ENCODE measurements at places on chromosomes 16 and 17.

- peak; percentile 71 for DNase-seq
Observed at GRCh38 chr16:85465328-85466303, 147.5 kb upstream of the GSE1 start.

GRCh38 chr16:83967838-83968305 lies at the start of gene NECAB2:
TSS of gene NECAB2 (plus strand) at chr16:83968244. CDS start at chr16:83968649, 405 bp downstream.
- no peak for DNase-seq

DNA sequence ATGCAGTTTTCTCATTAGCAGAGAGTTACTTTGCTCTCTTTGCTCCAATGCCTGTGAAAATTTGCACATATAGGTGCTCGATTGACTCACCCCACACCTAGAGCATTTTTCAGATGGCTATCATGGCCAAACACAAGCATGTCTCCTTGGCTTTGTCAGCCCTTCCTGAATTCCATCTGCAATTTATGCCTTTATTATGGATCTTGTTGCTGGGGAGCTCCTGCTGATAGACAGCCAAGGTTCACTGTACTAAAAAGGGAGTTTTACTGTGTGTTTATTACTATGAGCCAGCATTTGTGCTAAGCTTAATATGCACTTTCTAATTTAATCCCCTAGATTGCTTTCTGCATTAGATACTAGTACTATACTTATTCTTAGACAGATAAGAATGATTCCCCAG lies 93.3 kb downstream of the TOX3 start:
- no peak for DNase-seq

GRCh38 chr16:9966569-9967157 lies 215.6 kb downstream of the GRIN2A start:
- no peak for DNase-seq

- DNase-seq = no peak
Observed at GRCh38 chr17:49226771-49227435, 3.7 kb downstream of the PHOSPHO1 start.

- DNase-seq = no peak
Observed at GRCh38 chr17:7325031-7325528, 4.1 kb downstream of the NEURL4 start.

DNA sequence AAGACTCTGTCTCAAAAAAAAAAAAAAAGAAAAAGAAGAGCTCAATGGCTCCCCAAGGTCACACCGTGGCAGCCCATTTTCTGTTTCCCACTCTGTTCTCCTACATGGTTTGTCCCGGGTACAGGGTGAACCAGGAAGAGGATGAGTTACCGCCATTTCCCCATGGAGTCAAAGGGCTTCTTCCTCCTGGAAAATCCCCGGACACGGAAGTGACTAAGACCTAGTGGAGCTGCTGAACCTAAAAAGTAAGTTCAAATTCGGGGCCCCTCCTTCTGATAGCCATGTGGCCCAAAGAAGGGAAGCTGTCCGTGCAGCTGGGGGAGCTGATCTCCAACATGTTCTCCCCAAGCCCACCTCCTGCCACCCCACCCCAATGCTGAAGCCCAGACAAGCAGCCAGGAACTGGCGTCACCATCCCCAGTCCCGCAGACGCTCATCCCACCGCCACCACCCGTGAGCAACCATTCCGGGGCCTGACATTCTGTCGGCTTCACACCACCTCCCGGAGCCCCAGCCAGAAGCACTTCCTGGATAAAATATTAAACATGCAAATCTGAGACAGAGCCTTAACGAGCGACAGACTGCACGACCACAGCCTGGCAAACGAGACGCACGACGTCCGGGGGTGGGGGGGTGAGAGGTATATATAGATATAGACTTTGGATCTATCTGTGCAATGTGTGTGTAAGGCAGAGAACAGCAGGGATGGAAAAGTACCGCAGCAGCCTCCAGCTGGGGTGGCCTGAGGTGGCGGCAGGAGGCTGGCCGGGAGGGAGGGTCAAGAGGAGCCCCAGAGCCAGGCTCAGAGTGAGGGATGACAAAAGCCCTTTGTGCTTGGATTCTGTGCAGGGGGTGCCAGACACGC lies 17.6 kb downstream of the EPOP start:
- no peak for DNase-seq

- no peak for DNase-seq
Observed at GRCh38 chr17:1651559-1651844, 1.8 kb upstream of the RILP start.

- DNase-seq = no peak
Observed at GRCh38 chr16:22314661-22315626, 17.7 kb downstream of the POLR3E start.

GRCh38 chr16:57862698-57863433 lies 60.6 kb upstream of the KIFC3 start:
- DNase-seq = no peak

DNA sequence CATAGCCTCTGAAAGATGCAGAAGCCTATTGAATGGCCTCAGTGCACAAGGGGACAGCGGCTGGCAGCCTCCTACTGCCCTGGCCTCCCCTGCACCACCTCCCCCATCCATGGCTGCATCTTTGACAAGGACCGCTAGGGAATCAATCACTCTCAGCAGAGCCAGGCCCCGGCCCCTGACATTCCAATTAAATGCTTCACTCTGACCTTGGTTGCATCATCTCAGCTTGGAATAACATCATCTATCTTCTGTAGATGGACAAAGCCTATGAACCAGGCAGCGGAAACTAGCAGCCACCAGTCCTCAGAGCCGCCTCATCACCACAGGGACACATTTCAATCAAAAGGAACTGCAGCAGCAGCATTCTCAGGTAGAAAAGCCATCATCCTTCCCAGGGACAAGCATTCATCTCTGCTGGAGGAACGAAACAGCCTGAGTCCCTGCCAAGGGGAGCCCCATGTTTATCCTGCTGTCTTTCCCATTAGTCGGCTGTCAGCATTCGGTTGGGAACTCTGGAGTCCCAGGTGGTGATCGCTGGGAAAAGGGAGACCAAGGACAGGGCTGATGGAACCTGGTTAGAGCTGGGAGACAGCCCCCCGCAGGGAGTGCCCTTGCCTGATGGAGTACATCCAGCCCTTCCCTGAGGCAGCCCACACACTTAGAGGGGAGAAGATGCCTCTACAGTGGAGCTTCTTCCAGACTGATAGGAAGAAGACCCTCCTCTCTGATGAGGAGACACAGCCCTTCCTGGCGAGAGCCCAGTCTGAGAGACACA lies 11.5 kb upstream of the TMEM132E start:
- DNase-seq = no peak

DNA sequence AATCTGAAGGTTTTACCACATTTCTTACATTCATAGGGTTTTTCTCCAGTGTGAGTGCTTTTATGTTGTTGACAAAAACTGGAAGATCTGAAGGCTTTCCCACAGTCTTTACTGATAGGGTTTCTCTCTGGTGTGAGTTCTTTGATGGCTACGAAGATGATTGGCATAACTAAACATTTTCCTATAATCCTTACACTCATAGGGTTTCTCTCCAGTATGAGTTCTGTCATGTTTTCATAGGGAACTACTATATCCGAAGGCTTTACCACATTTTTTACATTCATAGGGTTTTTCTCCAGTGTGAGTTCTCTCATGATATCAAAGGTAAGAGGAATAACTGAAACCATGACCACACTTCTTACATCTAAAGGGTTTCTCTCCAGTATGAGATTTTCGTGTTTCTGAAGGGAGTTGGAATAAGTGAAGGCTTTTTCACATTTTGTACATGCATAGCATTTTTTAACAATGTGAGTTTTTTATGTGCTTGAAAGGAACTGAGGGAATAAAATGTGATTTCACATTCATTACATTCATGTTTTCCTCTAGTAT lies 1987.7 kb downstream of the TP53TG3F start:
- no peak for DNase-seq

- no peak for DNase-seq
Observed at GRCh38 chr17:71976011-71976649, 144.7 kb upstream of the SOX9 start.

GRCh38 chr16:24846548-24847357 lies 990 bp downstream of the SLC5A11 start:
- no peak for DNase-seq

DNA sequence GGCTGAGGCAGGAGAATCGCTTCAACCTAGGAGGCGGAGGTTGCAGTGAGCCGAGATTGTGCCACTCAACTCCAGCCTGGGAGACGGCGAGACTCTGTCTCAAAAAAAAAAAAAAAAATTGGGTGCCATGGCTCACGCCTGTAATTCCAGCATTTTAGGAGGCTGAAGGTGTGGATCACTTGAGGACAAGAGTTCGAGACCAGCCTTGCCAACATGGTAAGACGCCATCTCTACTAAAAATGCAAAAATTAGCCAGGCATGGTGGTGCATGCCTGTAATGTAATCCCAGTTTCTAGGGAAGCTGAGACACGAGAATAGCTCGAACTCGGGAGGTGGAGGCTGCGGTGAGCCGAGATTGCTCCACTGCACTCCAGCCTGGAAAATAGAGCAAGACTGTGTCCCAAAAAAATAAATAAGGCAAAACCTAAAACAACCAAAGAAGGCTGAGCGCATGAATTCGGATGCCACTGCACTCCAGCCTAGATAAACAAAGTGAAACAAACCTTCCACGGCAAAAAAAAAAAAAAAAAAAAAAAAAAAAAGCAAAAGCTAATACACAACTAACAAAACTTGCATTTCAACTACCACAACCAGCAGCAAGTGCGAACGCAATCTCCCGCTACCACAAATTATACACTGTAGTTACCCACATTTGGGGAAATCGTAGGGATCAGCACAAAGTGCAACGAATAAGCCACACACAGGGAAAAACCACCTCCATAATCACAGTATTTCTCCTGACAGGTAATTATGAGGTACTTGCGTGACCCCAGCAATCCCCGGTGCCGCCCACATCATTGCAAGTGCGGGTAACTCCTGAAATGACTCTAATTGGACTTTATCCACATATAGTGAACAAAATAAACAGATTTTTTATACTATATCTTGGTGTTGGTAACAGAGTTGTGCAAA lies 25.6 kb downstream of the TEX14 start:
- DNase-seq = no peak

DNA sequence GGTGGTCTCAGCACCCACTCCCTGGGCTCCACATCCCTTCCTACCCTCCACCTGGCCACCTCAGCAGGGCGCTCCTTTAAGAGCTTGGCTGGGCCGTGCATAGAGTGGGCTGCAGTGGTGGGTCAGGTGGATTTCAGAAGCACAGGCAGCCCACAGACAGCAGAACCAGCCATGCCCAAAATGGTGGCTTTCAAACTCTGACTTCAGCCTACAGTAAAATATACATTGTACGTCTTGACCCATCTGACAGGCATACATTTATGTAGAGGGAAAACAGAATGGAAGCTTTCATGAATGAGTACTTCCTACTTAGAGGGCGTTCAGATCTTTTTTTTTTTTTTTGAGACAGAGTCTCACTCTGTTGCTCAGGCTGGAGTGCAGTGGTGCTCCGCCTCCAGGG lies 26.0 kb upstream of the LASP1NB start:
- DNase-seq = no peak
